ENCODE measurements at places on chromosomes 12 and 14.

DNA sequence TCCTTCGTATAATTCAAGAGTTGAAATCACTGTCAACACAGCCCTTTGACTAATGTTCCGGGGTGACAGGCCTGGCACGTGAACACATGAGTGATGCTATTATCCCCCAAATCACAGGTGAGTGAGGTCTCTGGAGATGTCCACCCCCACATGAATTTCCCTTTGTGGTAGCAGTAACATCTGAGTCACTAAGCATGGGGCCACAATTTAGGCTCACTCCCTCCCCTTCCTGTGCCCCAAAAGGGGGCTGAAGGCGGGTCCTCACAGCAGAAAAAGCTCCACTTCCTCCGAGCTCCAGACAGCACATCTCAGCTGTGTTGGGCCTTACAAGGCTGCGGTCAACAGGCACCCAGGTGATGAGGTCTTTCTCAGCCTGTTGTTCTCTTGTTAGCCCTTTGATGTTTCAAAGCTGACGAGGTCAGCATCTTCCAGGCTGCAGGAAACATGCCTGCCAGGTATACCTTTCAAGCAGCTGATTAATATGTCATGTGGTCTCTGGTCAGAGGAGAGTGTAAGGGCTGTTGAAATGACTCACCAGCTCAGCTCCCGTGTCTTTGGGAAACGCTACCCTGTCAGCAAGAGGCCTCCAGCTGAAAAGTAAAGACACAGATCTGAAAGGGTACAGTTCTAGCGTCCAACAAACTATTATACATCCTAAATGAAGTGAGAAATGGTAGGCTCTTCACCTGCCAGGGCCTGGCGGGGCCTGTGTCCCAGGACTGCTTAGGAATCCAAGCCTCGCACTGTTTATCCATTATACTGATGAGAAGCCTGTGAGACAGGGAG is 107.3 kb downstream of the ZFP36L1 start:
- peak; percentile 100 for DNase-seq

GRCh38 chr12:88529531-88530488 is 50.5 kb downstream of the KITLG start:
- no peak for DNase-seq

DNA sequence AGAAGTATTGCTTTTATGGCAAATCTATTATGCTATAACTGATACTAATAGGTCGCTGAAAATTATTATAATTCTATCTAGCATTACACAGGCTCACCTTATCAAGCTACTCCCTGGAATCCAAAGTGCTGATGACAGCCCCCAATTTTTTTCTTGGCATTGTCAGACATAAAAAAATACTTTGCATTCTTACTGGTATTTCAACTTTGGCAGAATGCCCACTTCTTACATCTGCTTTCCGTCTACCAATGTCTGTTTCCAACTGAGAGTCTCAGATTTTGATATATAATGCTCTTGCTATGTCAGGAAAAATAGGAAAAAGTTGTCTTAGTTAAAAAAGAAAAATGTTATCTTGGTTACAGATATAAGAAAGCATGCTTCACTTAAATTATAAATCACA is 615.4 kb downstream of the C12orf50 start:
- DNase-seq, result no peak

DNA sequence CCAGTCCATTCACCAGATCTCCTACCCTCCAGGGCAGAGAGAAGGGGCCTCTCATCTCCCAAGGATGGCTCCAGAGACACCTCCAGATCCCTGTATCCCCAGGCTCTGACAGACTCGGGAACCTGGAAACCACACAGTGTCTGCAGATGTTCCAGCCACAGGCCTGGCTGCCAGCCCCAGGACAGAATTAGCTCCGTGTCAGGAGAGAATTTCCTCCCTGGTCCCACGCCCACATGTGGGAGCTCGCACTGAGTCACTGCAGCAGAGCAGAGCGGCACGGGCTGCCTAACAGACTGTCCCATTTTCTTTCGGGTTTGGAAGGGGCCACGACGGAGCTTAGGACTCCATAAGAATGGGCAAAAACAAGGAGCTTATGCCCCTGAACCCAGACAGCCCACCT is 33.6 kb downstream of the CMKLR1 start:
- DNase-seq, result peak; percentile 7

- no peak for DNase-seq
These were observed 250.2 kb downstream of the NPAS3 start for GRCh38 chr14:33188880-33189279.

DNA sequence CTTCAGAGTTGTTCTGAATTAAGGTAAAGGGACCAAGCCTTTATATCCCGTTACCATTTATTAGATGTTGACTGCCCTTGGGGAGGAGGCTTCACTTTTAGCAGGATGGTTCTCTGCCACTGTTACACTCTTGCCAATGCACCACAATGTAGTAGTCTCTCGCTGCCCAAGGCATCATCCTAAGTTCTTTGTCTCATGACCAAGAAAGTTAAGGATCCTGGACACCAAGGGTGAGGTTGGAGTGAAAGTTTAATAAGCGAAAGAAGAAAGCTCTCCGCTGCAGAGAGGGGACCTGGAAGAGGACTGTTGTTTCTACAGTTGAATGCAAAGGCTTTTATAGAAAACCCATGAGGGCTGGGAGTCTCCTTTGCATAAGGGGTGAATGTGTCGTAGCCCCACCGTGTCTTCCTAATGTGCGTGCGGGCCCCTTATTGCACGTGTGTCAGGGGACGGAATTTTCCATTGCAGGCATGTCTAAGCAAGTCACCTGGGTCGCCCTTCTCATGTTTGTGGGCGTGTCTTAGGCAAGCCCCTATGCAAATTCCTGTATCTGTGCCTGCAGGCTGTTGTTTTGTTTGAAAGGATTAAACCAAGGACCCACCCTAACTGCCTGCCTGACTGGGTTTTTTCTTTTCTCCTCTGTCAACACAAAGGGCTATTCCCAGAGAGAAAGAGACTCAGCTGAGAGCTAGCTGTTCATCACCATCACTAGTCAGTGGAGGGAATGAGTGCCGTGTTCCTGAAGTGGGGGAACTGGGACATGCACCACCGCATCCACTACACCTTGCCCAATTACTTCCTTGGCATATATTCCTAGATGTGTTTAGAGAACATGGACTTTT is 17.6 kb upstream of the RNASE1 start:
- DNase-seq, result peak; percentile 21

GRCh38 chr12:110637869-110638441 is 24.0 kb downstream of the TCTN1 start:
- DNase-seq, result no peak

Measured in foreskin keratinocyte (primary cell).